Stimulated activated CD8-positive, alpha-beta memory T cell treated with anti-CD3 and anti-CD28 coated beads, Interleukin-4, amount 100 ng/mL, for 48 hours (primary cell): ENCODE measurements at places on chromosomes 5 and 9.

DNA sequence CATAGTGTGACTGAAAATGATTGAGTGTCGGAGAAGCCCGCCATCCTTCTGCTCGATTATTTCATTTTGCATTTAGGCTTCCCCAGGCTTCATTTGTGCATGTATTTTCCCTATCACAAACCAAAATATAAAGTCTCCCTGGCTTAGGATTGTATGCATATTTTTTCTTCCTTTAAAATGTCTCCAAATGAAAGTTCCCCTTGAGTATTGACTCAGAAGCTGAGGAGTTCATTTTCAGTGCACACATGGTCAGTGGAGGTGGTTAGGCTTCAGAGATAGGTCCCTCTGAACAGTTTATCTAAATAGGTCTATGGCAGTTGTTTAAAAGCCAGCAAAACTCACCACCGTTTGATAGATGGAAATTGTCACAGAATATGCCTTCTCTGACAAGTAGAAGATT is 97.2 kb downstream of the TLE4 start:
- DNase-seq, result no peak

- DNase-seq, result no peak
These were observed 595 bp downstream of the PDLIM7 start for GRCh38 chr5:177496727-177497291.

DNA sequence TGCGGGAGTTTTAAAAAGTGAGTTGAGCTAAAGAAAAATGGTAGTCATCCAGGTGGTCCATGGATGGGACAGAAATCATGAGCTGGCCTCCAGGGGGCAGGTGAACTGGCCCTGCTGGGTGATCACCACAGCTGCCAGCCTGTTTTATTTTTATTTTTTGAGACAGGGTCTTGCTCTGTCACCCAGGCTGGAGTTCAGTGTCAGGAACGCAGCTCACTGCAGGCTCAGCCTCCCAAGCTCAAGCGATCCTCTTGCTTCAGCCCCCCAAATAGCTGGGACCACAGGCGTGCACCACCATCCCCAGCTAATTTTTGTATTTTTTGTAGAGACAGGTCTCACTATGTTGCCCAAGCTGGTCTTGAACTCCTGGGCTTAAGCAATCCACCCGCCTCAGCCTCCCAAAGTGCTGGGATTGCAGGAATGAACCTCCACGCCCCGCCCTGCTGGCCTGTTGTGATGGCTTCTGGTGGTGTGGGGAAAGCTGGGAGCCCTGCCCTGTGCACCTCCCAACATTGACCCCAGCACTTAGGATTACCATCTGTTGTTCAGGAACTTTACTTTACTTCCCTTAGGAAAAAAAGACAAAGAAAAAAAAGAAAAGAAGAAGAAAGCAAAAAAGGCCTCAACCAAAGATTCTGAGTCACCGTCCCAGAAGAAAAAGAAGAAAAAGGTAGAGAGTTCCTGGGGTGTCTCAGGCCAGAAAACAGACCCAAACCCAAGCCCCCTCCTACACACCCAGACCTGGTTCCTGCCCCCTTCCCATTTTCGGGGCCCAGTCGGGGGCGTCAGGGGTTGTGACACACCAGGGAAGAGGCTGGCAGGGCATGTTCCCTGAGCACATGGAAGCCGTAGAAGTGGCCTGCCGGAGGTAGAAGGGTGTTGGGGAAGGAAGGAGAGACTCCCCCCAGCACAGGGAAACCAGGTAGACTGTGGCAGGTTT is 14.7 kb downstream of the CD74 start:
- DNase-seq, result no peak

DNA sequence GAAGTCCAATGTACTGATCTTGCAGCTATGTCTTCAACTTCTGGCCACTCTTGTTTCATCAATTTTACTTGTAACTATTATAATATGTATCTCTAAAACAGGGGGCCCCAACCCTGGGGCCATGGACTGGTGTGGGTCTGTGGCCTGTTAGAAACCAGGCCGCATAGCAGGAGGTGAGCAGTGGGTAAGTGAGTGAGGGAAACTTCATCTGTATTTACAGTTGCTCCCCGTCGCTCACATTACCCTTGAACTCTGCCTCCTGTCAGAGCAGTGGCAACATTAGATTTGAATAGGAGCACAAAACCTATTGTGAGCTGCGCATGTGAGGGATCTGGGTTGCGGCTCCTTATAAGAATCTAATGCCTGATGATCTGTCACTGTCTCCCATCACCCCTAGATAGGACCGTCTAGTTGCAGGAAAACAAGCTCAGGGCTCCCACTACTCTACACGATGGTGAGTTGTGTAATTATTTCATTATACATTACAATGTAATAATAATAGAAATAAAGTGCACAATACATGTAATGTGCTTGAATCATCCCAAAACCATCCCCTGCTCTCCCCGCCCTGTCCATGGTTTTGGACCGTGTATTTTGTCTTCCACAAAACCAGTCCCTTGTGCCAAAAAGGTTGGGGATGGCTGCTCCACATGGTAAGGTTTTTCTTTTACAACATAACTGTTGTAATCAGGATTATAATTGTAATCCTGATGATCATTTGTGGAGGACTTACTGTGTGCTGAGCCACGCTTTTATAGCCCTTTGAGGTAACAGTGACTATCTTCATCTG is 26.9 kb upstream of the SH3PXD2B start:
- no peak for DNase-seq

- DNase-seq, result no peak
These were observed 25.9 kb upstream of the MEGF9 start for GRCh38 chr9:120740132-120740531.
